NT2/D1 (cell line): ENCODE measurements at places on chromosomes 1 and 21.
A peak's percentile ranks its signal among the peaks of the same experiment; 100 is the strongest.

GRCh38 chr21:38917043-38917774 is 111.5 kb downstream of the ETS2 start:
- no peak for DNase-seq

DNA sequence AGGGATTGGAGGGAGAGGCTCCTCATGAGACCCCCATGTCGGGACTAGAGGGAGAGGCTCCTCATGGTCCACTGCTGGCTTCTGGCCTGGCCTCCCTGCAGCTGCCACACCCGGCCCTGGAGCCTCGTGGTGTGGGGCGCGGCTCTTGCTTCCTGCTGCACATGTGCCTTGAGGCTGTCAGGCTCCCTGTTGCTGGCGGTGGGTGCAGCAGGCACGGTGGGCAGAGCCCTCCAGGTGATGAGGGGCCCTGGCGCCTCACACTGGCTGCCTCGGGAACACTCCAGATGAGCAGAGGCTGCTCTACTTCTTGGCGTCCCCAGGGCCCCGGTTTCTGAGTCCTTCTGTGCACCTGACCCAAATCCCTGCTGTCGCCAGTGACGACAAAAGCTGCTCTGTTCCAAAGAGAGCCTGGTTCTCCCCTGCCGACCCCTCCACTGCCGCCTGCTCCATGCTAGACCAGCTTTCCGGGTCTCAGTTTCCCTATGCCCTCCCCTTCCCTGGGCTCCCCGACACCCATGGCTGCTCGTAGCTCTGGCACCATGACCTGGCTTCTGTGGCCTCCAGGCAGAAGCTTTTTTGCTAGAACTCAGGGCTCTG is 9.7 kb upstream of the ATAD3B start:
- DNase-seq, result no peak

GRCh38 chr21:15414057-15414456 is 315.7 kb upstream of the USP25 start:
- no peak for DNase-seq

GRCh38 chr1:24872061-24872850 is 57.8 kb downstream of the RUNX3 start:
- no peak for DNase-seq

- DNase-seq, result no peak
These were observed 149.2 kb upstream of the JUN start for GRCh38 chr1:58932859-58933598.

DNA sequence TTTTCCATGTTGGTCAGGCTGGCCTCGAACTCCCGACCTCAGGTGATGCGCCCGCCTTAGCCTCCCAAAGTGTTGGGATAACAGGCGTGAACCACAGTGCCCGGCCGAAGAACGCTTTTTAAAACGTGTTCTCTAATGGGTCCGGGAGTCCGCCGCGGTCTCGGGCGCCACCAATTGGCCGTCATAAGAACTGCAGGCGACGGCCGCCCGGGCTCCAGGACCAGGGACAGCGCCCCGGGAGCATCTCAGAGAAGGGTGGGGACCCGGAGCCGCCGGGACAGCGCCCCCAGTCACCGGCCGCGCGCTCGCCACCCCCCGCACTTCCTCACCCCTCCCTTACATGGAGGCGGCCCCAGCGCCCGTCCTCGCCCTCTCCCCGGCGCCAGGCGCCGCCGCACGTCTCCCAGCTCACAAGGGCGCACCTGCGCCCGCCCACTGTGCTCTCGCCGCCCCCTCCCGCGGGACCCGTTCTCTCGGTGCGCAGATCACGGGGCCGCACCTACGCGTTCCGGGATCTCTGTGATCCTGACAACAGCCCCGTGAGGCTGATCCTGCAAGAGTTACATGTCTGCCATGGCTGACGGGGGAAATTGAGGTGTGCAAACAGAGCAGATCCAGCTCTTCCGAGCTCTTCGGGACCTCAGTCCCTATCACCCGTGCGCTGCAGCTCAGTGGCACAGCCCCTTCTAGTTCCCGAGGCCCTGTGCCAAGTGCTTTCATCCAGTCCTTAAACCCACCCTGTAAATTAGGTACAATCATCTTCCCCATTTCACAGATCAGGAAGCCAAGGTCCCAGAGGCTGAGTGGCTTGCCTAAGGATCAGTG is 9.8 kb downstream of the RAP1GAP start:
- DNase-seq, result peak; percentile 59

DNA sequence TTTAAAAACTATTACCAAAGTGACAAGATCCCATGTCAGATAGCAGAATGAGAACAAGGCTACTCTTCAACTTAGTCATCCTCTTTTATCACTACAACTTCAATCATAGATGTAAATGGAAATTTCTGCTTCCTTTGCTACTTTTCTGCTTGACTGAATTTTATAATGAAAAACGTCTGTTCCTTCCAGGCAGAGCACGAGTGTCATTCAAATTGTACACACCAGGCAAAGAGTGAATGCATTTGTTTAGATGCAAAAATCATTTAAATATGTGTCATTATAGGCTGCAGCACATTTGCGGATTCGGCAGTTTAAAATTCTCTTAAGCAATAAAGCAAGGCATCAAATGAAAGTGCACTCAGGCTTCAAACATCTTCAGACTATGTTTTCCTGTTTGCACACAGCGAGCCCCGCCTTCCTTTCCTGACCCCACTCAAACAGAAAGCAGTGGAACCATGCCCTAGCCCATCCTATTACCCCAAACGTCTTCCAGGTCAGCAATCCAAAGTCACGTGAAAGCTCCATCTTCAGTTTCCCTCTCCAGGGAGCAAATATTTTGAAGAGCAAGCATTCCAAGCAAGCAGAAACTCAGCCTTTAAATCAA is 99.6 kb downstream of the APP start:
- no peak for DNase-seq

GRCh38 chr1:30043731-30044408 is 679.5 kb downstream of the MATN1 start:
- DNase-seq, result no peak
